ENCODE measurements at places on chromosomes 4 and X.

DNA sequence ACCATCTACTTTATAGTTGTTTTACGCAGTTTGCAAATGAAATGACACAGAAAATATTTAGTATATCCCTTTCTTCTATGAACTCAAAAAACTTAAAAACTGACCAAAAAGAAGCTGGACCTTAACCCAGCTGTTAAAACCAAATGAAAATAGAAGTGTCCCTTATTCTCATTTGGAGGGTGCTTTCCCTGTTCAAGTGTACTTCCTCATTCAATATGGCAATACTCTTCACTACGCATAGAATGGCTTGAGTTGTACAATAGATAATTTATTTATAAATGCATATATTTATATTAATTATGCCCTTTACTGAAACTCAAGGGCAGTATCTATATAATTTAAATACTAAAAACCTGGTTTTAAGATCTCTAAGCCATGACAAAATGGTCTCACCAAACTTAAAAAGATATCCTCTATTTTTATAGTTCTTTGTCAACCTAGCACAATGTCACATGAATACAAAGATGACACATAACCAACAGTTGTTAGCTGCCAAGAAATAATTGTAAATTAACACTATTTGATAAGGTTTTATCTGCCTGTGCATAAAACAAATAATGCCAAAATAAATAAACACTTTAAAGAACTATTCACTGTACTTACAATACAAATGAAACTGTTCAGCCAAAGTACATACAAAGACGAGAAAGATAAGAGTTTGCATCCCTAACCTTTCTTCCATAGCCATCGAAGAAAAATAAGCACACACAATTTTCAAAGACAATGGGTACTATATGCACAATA lies 25.2 kb downstream of the YTHDC1 start:
- no peak for DNase-seq

DNA sequence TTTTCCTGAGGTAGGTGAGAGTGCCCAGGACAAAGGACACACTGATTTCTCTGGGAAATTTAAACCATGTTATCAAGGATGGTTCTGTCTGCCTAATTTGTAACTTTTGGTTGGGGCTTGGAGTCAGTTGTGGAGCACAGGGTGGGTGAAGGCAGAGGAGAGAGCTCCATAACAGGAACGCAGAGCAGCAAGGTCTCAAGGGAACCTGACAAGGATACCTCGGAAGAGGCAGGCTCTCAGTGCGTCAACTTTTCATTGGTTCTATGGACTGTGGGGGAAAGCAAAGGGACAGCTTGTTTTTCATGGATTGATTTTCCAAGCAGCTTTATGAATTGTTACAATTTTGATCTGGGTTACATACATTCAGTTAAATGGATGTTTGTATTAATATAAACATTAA lies 110.4 kb downstream of the SLIT2 start:
- no peak for DNase-seq

DNA sequence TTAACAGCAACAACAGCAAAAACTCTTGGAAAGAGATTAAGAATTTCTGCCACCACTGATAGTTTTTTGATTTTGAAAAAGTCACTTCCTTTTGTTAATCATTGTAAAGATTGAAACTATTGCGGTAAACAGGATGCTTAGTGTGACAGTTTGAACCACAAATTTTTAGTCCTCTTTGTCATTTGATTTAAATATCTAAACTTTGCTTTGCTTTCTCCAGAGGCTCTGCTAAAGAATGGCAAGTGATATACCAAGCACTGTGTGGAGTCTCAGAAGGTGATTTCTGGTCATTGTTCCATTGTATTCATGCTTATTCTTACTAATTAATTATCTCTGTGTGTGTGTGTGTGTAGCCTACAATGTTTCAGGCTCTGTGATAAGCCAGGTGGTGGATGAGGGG lies 155.6 kb downstream of the BMPR1B start:
- no peak for DNase-seq

GRCh38 chr4:100985576-100985975 lies 361.8 kb downstream of the PPP3CA start:
- no peak for DNase-seq

DNA sequence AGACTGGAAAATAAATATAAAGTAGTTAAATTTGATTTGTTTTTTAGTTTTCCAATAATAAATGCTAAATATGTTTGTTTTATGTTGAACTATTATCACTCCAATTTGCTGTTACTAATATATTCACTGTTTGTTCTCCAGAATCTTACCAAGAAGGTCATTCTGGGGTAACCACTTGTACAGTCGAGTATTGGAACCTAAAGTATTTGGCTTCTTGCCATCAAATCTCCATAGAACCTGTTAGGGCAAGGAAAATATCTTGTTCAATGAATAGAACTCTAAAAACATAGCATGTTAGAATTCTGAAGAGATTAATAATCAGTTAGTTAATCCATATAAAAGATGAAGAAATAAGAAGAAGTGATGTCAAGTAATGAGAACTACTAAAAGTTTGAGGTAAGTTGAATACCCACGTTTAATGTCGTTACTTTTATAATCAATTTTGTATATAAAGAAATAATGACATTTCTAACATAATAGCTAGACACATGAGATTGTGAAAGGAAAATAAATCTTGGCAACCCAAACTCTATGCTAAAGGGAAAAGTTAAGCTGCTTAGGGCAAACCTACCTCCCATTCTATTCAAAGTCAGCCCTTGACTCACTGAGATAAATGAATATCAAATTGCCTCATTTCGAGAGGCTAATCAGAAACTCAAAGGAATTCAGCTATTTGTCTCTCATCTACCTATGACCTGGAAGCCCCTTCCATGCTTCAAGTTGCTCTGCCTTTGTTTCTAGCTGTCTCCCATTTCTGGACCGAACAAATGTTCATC lies 15.3 kb downstream of the UGT2B15 start:
- no peak for DNase-seq

DNA sequence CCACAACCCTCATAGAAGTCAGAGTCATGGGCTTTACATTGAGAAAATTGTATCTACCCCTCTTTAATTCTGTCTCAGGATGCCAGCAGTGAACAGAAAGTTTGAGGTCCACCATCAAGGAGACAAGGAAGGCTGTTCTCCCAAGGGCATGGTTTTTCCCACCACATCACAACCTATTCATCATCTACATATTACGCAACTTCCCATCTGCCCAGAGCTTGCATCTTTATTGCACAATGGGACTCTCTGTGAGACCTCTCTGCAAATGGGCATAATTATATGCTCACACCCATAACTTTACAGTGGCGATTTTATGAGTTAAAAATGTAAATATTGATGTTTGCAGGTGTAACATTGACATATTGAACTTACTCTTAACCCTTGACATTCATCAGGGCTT lies 38.9 kb downstream of the PAGE2 start:
- no peak for DNase-seq

DNA sequence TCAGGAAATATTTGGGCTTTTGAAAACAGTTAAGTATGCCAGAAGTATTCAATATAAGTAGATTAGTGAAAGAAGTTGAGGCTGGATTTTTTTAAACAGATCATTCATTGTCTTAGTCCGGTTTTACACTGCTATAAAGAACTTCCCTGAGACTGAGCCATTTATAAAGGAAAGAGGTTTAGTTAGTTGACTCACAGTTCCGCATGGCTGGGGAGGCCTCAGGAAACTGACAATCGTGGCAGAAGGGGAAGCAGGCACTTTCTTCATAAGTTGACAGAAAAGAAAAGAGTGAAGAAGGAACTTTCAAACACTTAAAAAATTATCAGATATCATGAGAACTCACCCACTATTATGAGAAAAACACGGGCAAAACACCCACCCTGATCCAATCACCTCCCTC lies 31.1 kb upstream of the CYLC1 start:
- no peak for DNase-seq

GRCh38 chr4:138161351-138161750 lies 80.8 kb downstream of the SLC7A11 start:
- DNase-seq: no peak

DNA sequence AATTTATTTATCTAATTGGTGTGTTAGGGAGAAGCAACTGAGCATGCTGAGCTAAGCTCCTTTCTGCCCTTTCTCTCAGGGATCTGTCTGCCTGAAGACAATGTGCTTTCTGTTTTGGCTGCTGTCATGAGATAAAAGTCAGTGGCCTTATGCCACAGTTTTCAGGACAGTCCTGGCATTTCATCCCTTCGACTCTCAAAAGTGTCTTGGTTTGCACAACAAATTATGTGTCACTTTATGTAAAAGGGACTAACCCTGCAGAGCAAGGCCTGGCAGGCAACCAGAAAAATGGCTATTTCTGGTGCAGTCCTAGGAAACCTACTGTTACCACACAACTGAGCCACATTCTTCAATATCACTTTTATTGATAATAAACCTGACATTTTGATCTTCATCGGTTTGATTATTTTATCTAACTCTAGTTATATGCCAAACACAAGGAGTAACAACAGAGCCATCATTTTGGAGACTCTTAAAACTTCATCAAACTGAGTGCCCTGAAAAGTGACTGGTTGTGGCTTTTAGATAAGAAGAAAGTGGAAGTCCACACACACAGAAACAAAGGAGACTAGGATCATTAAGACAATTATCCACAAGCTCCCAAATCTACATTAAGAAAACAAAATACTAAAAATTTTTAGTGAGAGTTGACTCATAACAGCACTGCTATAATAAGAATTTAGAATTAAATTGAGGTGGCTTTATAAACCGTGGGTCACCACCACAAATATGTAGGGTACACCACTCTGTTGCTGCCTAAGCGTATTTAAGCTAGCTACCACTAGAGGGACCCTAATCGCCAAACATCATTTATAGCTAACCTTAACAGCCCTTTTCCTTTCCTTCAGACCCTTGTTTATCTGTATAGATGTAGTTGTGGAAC lies 95.9 kb upstream of the PTPN13 start:
- DNase-seq: no peak

DNA sequence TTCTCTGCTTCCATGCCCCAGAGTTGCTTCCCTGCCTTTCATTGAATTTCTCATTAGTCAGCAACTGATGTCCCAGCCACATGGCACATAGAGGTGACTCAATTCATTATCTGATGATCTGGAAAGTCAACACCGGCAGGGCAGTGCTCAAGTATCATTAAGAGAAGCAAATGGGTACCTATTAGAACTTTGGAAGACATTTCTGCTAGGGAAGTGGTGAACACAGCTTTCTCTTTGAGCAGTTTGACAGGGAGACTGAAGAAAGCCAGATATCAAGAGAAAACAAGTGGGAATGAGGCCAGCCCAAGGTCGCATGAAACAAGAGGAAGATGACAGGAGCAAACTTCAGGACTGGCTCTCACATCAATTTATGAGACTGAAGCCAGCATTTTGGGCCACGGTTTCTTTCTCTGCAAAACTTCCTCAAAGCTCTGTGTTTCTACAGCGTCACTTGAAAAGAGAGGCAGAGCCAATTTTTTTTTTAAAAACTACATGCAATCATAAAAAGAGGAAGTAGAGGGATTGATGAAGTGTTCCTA lies 108.3 kb upstream of the RPS6KA3 start:
- DNase-seq: no peak

- DNase-seq: no peak
Observed at GRCh38 chr4:89069481-89069880, 12.5 kb upstream of the FAM13A start.

DNA sequence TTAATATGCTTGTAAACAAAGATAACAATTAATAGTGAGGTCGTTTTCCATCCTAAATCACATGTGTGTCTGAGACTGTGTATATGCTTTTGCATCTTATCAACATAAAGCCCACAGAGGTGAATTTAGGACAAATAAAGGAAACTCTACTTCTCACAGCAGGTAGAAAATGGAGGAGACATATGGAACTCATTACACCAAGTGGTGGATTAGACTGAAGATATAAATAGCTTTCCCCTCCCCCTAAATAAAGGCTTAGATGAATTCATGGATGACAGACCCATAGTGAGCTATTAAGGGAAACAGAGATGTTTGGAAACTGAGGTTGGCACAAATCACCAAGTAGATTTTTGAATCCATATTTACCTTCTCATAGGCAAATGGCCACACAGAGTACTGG lies 79.7 kb downstream of the GRIA3 start:
- DNase-seq: no peak

Data from iPS DF 19.7 (cell line).